ENCODE measurements at places on chromosomes 7 and 10.
A peak's percentile ranks its signal among the peaks of the same experiment; 100 is the strongest.

GRCh38 chr10:73956476-73957359 lies 41.2 kb upstream of the VCL start:
- DNase-seq = no peak

DNA sequence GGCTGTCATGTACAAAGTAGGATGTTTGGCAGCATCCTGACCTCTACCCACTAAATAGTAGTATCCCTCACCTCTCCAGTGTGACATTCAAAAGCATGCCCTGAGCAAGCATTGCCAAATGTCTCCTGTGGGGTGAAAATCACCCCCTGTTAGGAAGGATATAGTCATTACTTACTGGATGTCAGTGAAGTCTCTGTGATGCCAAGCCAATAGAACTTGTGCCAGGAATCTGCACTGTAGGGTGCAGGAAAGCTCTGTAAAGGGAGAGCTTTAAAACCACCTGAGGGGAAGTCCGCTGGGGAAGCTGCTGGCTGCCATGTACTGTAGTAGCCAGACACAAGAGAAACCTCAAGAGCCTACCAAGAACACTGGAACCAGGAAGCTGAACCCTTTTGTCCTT lies 170.7 kb upstream of the DKK1 start:
- DNase-seq = no peak

- peak; percentile 67 for DNase-seq
These were observed 23.5 kb downstream of the PTPRN2 start for GRCh38 chr7:158563911-158564662.

GRCh38 chr10:30040597-30040996 lies 18.8 kb downstream of the JCAD start:
- no peak for DNase-seq

DNA sequence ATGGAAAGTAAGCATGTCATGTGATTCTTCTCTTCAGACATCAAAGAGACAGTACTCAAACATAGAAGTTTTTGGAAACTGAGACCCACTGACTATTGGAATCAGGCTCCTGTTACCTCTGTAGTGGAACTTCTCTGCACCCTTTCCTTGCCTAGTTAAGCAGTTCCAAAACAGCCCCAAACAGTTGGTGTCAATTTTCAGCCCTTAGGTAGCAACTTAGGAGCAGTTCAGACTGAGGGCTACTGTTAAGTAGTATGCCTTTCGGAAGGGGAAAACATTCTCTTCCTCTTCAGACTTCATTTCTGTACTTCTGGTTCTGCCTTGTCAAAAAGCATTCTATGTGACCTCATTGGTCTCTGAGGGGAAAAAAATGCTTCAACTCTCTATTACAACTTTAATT lies 85.7 kb downstream of the ZNF277 start:
- no peak for DNase-seq

DNA sequence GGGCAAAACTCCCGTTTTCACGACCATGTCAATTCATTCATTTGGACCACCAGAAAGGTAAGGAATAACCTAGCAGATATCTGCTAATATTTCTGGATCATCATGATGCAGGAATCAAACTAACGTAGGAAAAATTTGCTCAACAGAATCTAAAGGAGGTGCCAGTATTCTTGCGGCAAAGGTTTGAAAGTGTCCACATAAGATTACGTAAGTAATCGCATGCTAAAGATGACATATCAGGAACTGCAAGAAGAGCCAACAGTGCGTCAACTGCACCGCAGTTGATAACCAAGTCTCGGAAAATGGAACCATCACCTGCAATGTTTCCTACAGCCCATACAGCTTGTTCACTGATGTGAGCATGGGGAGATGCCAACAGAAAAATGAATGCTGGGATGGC lies 194.1 kb upstream of the ZNF804B start:
- DNase-seq = no peak

GRCh38 chr10:48363617-48364355 lies 57.3 kb downstream of the MAPK8 start:
- no peak for DNase-seq

- no peak for DNase-seq
These were observed 29.4 kb downstream of the ZNRF2 start for GRCh38 chr7:30313793-30314192.

GRCh38 chr7:86978808-86979506 lies 80.5 kb downstream of the ELAPOR2 start:
- no peak for DNase-seq

DNA sequence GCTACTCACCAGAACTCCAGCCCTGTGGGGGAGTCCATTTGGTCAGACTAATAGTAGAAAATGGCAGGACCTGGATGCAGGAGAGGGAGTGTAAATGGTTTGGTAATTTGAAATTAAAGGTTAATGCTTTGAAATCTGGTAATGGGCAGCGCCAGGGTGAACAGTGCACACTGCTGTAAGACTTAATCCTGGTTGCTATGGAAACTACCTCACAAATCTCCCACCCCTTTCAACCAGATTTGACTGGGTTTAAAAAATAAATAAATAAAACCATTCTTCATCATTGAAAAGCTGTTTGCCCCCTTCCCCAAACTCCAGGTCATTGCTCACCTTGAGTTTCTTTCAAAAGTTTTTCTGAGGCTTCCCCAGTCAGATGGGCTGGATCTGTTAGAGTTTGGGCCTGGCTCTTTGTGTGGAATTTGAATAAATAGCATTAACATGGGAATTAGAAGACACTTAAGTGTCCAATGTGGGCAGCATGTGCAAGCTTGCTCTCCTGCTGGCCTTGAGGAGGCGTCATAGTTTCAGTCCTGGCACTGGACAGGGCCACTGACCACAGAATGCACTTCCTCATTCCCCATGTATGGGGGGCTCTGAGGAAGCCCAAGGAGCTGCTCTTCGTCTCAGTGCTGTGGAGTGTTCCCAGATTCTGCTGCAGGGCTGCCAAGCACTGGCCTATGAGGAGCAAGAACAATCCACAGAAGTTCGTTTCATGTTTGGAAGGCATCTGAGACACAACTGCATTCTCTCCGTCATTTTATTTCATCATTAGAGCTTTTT lies 90.7 kb downstream of the LRRC4 start:
- no peak for DNase-seq

- no peak for DNase-seq
These were observed 114.6 kb downstream of the DNAJC1 start for GRCh38 chr10:21888959-21889358.

DNA sequence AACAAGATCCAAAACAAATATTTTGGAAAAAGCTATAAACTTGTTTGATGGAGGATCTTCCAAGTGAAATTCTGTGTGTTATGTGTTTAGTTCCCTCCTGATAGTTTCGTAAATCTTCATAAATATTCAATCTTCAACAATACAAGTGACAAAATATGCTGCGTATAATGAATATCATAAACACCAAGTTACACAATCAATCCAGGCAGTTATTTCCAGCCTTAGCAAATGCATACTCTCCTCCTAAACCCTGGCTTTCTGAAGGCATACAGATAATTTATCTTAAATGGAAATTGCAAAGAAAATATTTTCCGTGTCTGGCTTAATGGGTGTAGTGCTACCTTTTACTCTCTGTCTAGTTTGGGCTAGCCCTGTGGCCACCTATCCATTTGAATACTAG lies 864.9 kb upstream of the ZWINT start:
- DNase-seq = no peak

GRCh38 chr10:57395923-57396322 lies 871.8 kb downstream of the IPMK start:
- no peak for DNase-seq

- peak; percentile 63 for DNase-seq
These were observed 14.2 kb upstream of the HPS1 start for GRCh38 chr10:98460837-98461499.

DNA sequence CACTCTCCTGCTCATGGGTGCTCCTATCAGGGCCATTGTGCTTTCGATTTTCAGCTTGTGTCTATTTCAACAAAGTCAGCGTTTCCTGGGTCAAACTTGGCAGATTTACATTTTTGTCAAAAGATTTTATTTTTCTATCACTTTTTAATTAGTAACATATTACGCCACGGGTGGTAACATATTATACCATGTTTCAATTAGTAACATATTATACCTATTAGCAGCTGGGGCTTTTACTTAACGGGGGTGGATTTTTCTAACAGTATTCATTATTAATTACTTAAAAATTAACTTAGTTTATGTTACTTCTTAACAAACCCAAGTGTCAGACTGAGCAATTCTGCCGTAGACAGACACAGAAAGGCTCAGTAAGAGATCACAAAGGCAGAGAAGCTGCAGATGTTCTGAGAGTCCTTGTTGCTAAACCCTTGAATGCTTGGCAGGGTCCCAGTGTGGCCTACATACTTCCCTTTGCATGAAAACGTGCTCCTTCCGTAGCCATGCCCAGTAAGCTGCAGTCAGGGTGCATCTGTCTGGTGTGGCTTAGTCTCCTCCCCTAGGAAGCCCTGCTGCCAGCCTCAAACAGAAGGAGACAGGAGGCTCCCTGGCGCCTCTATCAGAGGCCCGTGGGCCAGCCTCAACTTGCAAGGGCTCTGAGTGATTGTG lies 263.1 kb upstream of the CXCL12 start:
- DNase-seq = no peak

DNA sequence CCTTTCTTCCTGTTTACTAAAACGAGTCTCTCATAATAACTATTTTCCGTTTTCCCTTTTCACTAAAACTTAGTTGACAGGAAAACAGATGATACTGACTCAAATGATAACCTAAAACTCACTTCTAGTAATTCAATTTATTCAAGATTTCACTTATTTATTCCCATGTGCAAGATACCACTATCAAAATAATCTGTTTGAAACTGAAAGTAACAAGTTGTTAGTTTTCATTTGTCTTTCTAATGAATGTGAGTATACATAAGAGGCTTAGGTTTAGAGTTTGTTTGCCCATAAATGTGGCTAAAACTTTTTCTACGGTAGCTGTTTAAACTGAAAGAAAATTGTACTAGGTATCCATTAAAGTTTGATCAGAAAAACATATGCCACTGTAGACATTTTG lies 314.9 kb upstream of the STEAP1 start:
- no peak for DNase-seq

GRCh38 chr10:79189181-79189580 lies 120.4 kb downstream of the ZMIZ1 start:
- DNase-seq = no peak

DNA sequence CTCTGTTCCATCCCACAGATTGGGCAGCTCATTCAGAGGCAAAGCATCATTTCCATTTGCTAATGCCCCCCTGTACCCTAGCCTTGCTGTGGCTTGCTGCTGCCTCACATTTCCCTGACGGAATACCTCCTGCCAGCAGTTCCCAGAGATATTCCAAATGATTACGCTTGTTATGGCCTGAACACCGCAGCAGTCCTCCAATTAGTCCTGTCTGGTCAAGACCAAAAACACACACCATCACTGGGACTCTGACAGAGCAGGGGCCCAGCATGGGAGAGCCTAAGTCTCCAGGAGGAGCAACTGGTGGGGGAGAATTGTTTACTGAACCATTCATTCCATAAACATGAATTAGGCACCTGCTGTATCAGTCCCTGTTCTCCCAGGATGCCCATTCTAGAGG lies 6.1 kb downstream of the OGDHL start:
- no peak for DNase-seq

GRCh38 chr7:152760854-152761748 lies 1.5 kb downstream of the ACTR3B start:
- DNase-seq = no peak

GRCh38 chr7:127177156-127177555 lies 75.6 kb downstream of the GRM8 start:
- no peak for DNase-seq

GRCh38 chr7:39617005-39617404 lies 6.4 kb upstream of the RALA start:
- DNase-seq = no peak

- DNase-seq = no peak
These were observed 4.5 kb downstream of the NEUROG3 start for GRCh38 chr10:69568472-69569395.

GRCh38 chr7:112790586-112791003 lies 402 bp upstream of the TMEM168 start:
- DNase-seq = no peak

- DNase-seq = no peak
These were observed 189.2 kb downstream of the FAM107B start for GRCh38 chr10:14585287-14586193.

GRCh38 chr7:142002179-142002578 lies 6.5 kb downstream of the MGAM start:
- DNase-seq = no peak

GRCh38 chr10:73469579-73469978 lies 26.2 kb downstream of the PPP3CB start:
- DNase-seq = no peak

- DNase-seq = no peak
These were observed 104.5 kb upstream of the ZPBP start for GRCh38 chr7:50197549-50197948.

DNA sequence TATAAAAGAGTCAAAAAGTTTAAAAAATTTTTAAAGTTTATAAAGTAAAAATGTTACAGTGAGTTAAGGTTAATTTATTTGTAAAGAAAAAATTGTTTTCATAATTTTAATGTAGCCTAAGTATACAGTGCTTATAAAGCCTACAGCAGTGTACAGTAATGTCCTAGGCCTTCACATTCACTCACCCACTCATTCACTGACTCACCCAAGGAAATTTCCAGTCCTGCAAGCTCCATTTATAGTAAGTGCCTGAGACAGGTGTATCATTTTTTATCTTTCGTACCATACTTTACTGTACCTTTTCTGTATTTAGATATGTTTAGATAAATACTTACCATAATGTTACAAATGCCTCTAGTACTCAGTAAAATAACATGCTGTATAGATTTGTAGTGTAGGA lies 269.7 kb upstream of the PHF14 start:
- DNase-seq = no peak

- no peak for DNase-seq
These were observed 45.6 kb upstream of the SGCE start for GRCh38 chr7:94701555-94701973.

GRCh38 chr10:14408139-14408538 lies 77.4 kb upstream of the FRMD4A start:
- no peak for DNase-seq

DNA sequence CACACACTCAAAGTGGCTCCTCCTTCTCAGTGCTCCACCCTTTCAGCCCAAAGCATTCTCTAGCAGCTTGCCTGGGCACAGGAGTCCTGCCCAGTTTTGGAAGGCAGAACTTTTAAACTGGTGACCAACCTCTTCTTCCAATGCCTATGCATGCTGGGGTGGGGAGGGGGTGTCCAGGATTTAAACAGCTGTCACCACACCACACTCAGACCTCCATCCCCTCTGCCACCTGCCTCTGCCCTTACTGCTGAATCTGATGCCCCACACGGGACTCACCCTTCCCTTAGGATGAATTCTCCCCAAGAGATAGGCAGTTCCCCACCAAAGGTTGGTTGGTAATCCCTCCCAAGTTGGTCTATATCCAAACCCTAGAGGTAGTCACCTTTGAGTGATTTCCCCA lies 50.2 kb downstream of the FRMPD2 start:
- no peak for DNase-seq
